ENCODE measurements at places on chromosomes 6 and 20. TPM values are rescaled to one million over a fixed set of nuclear protein-coding genes. Genes with fewer than 3 reads are reported as not detected.

Gene MRPS26
- 280 TPM for total RNA-seq

Gene RBBP8NL
- total RNA-seq: 9.4 TPM

Gene MATN4
- not detected for total RNA-seq

GRCh38 chr6:16885411-16886160 is 124.3 kb upstream of the ATXN1 start:
- H3K27me3 ChIP-seq: no peaks in the 10 kb centered on the region
- no peaks in the 10 kb centered on the region for H3K36me3 ChIP-seq
- H3K4me1 ChIP-seq: no peaks in the 10 kb centered on the region
- no peak overlapping the region for H3K4me3 ChIP-seq

DNA sequence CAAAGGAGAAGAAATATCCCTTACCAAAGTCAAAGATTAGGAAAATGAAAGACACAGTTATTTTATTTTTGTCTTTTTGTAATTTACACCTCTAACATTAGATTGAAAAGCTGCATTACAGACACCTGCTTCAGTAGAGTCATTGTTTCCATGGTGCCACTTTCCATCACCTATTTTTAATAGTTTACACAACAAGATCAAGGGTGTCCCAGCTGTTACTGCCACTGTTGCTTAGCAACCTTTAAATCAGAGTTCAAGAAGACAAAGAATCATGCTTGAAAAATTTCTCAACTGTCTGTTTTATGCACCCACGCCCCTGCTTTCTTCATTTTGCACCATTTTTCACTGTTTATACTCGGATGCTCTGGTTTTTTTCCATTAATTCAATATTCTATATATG is 668.2 kb upstream of the GJE1 start:
- H3K4me1 ChIP-seq: peaks cover 54% of the 10 kb centered on the region
- H3K27ac ChIP-seq: no peak overlapping the region
- H3K4me3 ChIP-seq: no peak overlapping the region
- peak; percentile 51 for DNase-seq

DNA sequence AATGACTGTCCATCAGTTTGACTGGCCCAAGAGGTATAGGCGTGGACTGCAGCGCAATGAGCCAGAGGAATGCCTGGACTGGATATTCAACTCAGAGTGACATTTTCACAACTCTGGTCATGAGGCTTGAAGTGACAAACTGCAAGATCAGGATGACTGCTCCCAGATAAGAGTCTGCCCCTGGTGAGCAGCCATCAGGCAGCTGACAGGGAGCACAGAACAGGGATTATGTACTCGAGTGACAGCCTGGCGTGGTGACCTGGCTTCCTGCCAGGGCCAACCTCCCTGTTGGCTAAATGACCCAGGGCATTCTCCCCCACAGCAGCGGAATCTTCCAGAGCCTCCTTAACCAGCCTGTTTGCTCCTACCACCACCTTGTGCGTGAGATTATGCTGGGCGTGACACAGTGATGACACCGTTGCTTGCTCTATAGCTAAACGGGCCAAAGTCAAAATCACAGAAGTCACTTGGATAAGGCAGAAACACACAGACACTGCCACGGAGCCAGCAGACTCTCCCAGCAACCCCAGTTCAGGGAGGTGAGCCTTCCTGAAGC is 209.1 kb upstream of the JARID2 start:
- no peak overlapping the region for H3K4me3 ChIP-seq
- H3K4me1 ChIP-seq: no peaks in the 10 kb centered on the region
- no peak overlapping the region for H3K27ac ChIP-seq
- no peak for DNase-seq
- no peaks in the 10 kb centered on the region for H3K36me3 ChIP-seq
- H3K27me3 ChIP-seq: no peaks in the 10 kb centered on the region

- H3K27me3 ChIP-seq: no peaks in the 10 kb centered on the region
- DNase-seq: no peak
- H3K4me3 ChIP-seq: no peak overlapping the region
- H3K4me1 ChIP-seq: peaks cover 4% of the 10 kb centered on the region
- no peak overlapping the region for H3K27ac ChIP-seq
- 0 out of 2 replicates have a peak, but pooled peaks cover 3% of the 10 kb centered on the region for H3K36me3 ChIP-seq
Observed at GRCh38 chr20:33859751-33860150, 48.6 kb downstream of the CHMP4B start.
